ENCODE measurements at places on chromosomes 2 and 18. TPM values are rescaled to one million over a fixed set of nuclear protein-coding genes. Genes with fewer than 3 reads are reported as not detected.
A peak's percentile ranks its signal among the peaks of the same experiment; 100 is the strongest.

GRCh38 chr2:221412978-221413377 is 159.1 kb downstream of the EPHA4 start:
- no peak for DNase-seq

DNA sequence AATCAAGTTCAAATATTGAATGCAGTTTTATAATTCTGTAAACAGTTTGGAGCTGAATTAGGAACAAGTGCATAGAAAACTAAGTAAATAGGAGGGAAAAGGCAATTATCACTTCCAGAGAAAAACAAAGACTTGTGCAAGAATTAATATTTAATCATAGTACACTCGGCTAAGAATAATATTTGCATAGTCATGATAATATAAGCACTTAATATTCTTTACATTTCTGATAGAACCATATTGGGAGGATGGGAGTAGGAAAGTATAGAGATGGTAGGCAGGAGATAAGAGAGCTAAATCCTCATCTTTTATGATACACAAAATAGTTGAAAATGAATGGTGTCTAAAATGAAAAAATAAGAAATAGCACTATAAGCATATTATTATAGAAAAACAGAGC is 27.4 kb upstream of the TNFAIP6 start:
- no peak for DNase-seq

Gene OSR1
- total RNA-seq: 30.6 TPM

DNA sequence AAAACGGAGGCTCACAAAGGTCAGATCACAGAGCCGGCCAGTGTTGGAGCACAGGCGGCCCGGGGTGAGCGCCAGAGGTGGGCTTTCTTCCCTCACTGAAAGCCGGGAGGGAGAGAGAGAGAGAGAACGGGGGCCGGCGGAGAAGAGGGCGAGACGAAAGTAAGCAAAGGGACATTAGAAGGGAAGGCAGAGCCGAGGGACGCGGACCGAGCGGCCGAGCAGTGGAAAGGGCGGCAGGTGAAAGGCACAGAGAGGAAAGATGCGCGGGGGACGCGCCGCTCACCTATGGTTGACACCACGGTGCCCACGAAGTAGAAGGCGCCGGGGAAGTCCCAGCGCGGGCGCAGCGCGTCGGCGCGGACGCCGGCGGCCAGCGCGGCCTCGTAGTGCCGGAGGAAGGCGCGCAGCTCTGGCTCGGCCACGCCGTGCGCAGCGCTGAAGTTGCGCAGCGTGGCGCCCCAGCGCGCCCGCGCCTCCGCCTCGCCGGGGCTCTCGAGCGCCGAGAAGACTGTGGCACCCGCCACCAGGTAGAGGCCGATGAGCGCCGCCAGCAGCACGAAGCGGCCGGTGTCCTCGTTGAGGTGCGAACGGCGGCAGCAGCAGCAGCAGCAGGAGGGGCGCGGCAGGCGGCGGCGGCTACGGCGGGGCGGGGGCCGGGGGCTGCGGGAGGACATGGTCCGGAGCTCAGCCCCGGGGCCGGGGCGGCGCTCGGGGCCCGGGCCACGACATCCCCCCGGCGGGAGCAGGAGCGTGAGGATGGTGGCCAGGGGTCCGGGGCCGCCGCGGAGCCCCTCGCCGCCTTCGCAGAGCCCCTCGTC is 166.9 kb downstream of the MSH2 start:
- no peak for DNase-seq

DNA sequence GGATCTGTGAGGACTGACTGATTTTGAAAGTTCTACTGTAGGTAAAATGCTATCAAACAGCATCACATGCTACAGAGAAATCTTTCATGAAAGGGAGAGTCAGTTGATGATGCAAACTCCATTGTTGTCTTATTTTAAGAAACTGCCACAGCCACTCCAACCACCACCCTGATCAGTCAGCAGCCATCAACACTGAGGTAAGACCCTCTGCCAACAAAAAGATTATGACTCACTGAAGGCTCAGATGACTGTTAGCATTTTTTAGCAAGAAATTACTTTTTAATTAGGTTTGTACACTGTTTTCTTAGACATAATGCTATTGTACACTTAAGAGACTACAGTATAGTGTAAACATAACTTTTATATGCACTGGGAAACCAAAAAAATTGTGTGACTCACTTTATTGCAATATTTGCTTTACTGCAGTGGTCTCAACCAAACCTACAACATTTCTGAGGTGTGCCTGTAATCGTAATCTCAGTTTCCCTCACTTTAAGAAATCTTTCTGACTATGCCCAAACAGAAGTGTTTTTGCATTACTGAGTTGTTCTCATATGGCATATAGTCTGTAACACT is 42.8 kb downstream of the METTL8 start:
- peak; percentile 95 for DNase-seq

Gene LIMS4
- 0.33 TPM for total RNA-seq

GRCh38 chr2:96174251-96175144 is 29.3 kb upstream of the DUSP2 start:
- peak; percentile 79 for DNase-seq

DNA sequence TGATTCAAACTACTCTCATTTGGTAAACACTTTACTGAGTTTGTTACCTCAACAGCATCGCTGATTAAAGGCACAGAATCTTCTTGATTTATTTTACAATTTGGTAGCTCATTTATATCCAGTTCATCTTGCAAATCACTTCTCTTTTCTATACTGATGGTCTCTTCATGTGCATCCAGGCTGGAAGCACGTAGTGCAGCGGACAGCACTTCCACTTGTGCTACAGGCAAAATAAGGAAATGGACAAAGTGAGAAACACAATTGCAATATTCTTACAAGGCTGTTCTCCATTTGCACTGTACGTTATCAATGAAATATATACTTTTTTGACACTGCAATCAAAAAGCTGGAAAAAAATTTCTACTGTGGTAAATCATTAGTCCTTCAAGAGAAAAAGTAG is 51.0 kb downstream of the PPP4R1 start:
- no peak for DNase-seq

Gene GYPC
- not detected for total RNA-seq

Gene CCDC74B
- 8.6 TPM for total RNA-seq

DNA sequence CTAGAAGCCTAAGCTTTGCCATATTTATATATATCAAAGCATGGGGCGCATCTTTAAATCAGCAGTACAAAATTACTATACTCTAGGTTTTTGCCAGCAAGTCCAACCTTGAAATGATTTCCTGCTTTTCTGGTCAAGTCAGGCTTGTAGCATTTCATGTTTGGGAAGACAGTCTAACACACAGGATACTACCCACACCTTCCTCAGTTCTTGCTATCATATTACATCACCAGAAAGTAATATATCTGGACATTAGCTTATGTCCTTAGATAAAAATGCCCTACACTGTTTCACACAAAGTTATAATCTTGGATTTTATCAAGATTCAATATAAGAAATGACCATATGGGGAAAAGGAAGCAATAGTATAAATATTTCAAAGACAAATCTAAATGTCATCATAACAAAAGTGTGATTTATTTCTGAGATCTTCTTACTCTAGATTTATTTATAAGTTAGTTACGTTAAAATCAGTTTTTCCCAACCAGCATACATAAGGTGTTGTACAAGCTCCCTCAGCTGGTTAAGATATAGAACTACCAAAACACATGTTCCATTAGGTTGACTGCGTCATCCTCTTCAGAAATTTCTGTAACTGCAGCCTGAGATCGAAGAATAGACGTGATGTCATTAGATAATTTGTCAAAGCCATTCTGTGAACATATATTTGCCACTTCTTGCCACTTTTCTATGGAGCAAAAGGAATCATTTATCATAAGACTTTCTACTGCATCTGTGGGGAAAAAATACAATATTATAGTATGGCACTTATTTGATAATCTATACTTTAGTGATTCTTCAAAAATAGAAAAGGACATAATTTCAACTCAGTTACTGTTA is 56.6 kb downstream of the CLHC1 start:
- peak; percentile 72 for DNase-seq

DNA sequence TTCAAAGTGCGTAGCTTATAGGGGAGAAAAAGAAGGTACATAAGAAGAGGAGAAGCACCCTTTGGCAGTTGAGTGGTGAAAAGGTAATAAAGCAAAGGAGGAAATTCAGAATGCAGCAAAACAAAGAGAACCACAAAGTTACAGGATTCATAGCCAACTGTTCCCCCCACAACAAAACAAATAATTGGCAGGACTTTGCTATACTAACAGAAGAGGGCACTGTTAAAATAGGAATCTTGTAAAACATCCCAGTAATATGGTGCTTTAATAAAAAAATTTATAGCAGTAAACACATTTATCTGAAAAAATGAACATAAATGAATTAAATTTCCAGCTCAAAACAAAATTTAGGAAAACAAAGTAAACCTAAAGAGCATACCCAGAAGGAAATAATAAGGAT is 42.3 kb downstream of the R3HDM1 start:
- no peak for DNase-seq

GRCh38 chr2:241942416-241943208 is 73.1 kb downstream of the RTP5 start:
- no peak for DNase-seq

GRCh38 chr2:63792530-63792929 is 49.2 kb upstream of the UGP2 start:
- peak; percentile 60 for DNase-seq

DNA sequence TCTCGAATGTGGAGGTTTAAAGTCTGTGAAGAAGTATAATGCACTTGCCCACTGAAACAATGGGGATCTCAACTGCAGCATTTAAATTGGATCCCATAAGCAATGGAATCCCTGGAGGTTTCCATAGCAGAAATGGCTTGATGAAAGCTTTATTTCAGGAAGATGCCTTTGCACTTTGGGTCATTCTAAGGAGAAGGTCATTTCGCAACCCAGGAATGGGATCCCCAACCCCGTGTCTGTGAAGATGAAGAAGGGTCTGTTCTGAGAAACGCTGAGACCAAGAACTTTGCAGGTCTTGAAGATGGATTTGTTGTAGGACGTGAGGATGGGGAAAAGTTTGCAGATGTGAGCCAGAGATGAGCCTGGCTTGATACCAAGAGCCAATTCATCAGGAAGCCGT is 1.8 kb upstream of the KCNG3 start:
- DNase-seq: no peak

DNA sequence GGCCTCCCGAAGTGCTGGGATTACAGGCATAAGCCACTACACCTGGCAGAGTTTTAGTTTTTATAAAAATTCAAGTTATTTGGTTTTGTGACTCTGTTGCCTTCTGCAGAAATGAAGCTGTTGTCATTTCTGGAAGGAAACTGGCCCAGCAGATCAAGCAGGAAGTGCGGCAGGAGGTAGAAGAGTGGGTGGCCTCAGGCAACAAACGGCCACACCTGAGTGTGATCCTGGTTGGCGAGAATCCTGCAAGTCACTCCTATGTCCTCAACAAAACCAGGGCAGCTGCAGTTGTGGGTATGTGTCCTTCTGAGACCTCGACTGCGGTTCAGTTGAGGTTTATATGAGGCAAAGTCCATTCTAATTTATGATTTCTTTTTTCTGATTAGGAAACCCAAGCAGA is 7.2 kb downstream of the MTHFD2 start:
- peak; percentile 78 for DNase-seq

- DNase-seq: no peak
These were observed 30.3 kb upstream of the RMP24 start for GRCh38 chr18:35942133-35942532.

DNA sequence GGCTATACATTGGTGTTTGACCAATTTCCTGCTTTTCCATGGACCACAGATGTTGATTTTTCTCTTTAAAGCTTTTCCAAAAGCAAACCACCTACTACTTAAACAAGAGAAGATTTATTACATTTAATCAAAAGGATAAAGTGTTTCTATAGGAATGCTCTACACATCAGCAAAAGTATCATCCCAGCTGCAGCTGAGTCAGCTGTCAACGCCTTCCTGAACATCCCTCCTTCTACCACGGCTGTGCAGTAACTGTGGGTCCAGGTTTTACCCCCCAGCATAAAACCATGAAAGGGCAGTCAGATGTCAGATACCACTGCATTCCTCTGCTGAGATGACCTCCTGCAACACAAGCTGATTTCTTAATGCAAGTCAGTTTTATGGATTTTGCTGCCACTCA is 524.5 kb upstream of the MEX3C start:
- DNase-seq: no peak

Gene CIDEA
- total RNA-seq: not detected

Gene ALPP
- total RNA-seq: 14.4 TPM

Gene TWIST2
- 5.8 TPM for total RNA-seq

Gene C2orf80
- not detected for total RNA-seq

Gene ANKAR
- total RNA-seq: 6.6 TPM

DNA sequence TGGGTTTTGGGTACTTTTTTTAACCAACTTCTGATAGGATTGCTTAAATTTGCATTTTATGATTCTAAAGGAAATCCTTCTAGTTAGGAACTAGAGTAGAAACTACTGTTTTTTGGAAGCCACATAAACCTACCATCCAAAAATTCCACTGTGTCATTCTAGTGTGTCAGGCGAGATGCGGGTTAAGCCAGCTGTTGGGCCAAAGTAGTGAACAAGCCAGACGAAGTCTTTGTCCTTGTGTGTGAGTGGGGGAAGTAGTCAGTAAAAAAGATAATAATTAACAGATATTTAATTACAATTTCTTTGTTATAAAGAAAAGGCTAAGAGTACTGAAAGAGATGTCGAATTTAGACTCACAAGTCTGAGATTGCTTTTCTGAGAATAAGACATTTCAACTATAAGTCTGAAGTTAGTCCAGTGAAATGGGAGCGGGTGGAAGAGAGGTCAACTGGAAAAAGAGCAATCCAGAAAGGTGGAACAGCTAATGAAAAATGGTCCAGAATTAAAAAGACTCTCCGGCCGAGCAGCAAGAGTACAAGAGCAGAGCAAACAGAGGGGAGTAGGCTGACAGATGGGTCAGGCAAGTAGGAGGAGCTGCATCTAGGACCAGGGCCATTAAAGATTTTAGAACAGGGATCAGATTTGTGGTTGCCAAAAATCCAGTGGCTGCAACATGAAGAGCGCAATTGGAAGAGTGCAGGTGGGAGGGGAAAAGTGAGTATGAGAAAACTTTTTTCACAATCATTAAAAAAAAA is 1.5 kb downstream of the EPB41L5 start:
- no peak for DNase-seq

GRCh38 chr2:38152035-38152434 is 76.1 kb upstream of the CYP1B1 start:
- DNase-seq: no peak

- DNase-seq: no peak
These were observed 37.8 kb upstream of the RNF125 start for GRCh38 chr18:31980863-31981262.

DNA sequence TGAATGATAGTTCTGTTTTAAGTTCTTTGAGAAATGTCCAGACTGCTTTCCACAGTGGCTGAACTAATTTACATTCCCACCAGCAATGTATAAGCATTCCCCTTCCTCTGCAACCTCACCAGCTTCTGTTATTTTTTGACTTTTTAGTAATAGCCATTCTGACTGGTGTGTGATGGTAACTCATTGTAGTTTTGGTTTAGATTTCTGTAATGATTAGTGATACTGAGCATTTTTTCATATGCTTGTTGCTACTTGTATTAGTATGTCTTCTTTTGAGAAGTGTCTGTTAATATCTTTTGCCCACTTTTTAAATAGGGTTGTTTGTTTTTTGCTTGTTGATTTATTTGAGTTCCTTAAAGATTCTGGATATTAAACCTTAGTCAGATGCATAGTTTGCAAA is 223.7 kb downstream of the SLC4A10 start:
- no peak for DNase-seq

Data from PC-3 (cell line).